Activated T-cell treated with anti-CD3 and anti-CD28 coated beads, Interleukin-2, amount 50 U/mL, for 4 hours (primary cell): ENCODE measurements at places on chromosomes 4 and X.

DNA sequence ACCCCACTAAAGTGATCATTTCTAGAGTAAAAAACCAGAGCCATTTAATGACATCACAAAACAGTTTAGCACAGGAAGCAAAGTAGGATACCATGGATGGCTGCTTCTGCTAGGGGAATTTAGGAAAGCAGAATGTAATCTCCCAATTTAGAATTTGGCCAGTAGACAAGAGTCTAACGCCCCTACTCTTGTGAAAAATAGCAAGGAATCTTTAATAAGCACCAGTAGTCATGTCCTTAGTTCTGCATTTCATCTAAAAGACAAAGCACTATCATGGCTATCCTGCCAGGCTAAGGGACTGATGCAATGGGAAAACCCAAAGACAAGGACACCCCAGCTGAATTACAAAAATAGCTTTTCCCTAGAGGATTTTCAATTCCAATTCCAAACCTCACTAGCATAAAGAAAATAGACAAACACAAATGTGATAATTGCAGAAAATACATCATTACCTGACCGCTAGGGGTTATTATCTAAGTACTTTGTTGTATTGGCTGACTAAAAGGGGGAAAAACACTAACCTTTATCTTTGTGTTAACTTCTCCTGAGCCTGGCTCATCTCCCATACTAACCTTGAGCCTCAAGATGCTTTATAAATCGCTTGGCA, 2.6 kb upstream of the AMMECR1 start:
- no peak for DNase-seq

DNA sequence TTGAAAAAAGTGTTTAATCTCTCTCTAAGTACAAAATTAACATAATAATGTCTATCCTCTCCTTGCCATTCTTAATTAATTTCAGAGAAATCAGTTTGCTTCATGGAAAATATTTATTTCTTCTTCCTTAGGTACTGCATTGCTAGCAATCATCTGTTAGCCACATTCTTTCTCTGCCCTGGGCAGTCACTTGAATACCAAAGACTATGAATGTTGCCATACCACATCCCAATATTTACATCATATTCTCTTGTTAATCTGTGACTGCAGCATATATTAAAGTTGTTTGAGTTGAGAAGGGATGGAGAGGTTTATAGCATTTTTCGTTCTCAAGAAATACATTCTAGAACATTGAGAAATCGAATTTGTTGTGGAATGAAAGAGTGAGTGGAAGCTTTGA, 672.8 kb downstream of the PCDH7 start:
- no peak for DNase-seq

- no peak for DNase-seq
These were observed 726.7 kb downstream of the C4orf33 start for GRCh38 chr4:129822701-129823100.

DNA sequence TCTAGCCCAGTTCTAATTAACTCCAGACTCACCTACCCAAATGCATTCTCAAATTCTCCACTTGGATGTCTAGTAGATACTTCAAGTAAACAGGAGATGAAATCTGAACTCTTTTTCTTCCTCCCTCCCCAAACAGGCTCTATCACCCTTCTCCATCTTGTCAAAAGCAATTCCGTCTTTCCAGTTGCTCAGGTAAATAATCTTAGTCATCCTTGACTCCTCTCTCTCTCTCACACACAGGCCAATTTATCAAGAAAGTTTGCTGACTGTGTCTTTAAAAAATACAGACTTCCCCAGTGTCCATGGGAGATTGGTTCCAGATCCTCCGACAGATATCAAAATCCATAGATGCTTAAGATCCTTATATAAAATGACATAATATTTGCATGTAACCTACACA, 12.9 kb downstream of the TXK start:
- no peak for DNase-seq

- DNase-seq, result no peak
These were observed 414.8 kb downstream of the OPHN1 start for GRCh38 chrX:68018248-68019203.

DNA sequence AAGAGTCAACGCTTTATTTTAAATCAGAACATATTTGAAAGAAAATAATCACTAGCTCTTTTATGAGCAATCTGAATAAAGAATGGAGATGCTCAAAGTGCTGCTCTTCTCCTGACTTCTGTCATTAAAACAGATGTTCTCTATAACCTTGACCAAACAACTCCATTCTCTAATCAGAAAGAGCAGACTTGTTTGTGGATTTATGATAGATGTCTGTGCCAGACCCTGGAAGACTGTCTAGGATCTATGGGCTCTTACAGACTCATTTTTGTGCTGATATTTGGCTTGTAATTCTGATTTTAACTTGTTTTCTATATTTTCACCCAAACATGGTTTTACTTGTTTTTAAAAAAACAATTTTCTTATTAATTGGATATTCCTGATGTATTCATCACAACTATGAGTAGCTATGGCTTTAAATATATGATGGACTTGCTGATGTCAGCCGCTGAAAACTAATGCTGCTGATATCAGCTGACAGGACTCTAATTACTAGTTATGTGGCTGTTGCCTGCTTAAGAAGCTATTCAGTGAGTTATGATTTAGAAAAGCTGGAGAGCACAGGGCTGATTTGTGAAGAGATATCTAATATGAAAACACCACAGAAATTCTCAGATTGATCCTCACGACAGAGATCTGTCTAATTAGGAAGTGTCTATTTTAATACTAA, 31.6 kb upstream of the MAML3 start:
- no peak for DNase-seq
